Caudate nucleus (tissue), 63 donors: ENCODE measurements at places on chromosomes 11 and 22.

DNA sequence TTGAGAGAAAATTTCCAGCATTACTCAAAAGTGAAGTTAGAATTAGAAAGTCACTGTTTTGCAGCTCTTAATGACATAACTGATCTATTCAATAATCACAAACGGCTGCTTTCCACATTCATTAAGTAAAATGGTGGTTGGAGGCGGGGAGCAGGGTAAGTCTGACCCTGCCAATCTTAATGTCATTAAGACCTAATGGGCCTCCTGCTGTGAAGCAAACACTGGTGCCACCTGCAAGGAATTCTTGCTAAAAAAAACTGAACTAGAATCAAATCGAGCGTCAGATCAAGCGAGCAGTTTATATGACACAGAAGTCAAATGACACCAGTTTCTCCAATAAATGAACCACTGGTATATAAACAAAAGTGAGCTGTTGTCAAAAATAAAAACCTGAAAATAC lies 351.5 kb downstream of the BRD1 start:
- DNase-seq = no peak

DNA sequence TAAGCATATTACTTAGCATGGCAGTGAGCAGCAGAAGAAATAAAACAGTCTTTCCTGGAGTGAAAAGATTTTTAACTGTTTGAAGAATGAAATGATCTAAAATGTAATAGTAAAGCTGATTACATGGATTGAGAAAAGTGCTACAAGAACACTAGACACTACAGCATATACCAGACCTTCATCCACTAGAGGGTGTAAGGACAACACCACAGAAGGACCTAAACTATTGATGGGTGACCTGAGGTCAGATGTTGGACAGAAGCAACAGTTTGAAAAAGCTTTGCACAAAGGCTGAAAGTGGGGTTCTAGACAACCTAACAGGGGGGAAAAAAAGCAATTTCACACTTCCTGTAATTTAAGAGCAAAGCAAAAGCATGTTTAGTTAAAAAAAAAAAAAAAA lies 97.7 kb downstream of the RBFOX2 start:
- no peak for DNase-seq

- DNase-seq = no peak
Observed at GRCh38 chr11:111445586-111445985, 66.5 kb upstream of the POU2AF1 start.

DNA sequence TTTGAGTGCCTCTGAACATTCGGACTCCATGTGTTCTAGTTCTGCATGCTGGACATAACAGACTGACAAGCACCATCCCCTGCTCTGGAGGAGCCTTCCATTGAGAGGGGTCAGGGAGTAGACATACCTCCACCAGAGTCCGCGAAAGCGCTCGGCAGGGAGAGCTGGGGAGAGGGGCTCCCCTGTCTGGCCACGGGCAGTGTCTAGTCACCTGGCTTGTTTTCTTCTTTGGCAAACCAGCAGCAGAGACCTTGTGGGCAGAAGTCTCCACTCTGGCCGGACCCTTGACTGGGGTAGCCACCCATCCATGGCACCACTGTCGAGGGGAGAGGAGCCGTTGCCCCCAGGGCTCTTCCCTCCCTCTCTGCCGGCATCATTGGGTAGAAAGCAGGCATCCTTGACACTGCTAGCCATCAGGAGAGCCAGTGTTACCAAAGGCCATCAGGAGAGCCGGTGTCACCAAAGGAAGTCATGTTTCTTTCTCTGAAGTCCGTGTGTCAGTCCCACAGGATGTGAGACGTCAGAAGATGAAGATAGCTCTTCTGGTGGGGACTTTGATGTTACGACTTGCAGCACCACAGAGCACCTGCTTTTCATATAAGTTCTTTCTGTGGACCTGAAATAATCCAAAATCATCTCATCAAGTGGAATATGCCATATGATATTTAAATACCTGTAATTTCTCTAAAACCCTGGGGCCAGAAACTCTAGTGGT lies 305.6 kb downstream of the TBC1D22A start:
- DNase-seq = no peak

GRCh38 chr11:131378931-131379330 lies 8.5 kb downstream of the NTM start:
- no peak for DNase-seq

GRCh38 chr11:120109531-120109930 lies 28.4 kb downstream of the TRIM29 start:
- DNase-seq = no peak
